ENCODE measurements at places on chromosomes 5 and 9.

- no peak for DNase-seq
These were observed 44.0 kb downstream of the VAV2 start for GRCh38 chr9:133948131-133948530.

GRCh38 chr5:143481697-143482531 is 78.4 kb upstream of the NR3C1 start:
- no peak for DNase-seq

DNA sequence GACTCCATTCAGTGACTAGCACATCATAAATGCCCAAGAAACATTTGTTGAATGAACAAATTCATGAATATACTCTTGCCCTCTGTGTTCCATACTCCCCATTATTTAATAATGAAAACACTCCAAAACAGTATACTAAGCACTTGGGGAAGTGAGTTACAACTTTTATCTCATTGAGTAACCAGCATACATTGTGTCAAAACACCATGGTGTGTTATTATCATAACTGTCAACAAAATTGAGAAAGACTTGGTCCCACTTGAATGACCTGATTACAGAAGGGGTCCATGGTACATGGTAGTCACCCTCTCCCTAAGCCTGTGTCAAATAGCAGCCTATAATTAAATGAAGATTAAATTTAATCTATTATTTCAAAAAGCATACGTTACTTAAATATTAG is 16.2 kb downstream of the ANKH start:
- no peak for DNase-seq

DNA sequence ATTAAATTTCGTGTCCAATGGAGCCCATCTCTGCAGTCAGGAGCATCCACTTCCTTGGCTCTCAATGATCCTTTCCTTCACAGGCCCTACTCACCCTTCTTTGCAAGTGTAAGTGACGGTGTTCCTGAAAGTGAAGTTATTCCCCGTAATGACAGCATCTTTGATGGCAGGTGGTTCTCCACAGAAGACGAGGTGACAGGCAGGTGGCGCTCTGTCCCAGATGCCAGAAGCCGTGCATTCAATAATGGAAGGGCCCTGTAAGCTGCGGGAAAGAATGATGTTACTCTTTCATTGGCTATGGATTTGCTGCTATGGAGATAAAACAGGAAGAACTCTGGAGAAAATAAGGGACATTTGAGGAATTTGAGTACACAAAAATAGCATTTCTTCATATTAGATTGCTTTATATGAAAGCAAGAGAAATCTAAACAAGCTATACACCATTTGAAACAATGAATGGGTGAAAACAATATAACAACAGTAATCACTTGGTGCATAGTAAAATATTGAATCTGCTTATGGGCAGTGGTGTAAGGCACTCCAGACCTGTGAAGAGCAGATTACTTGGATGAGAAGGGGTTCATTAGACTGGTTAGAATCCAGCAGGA is 89.9 kb upstream of the TXNDC8 start:
- peak; percentile 49 for DNase-seq

DNA sequence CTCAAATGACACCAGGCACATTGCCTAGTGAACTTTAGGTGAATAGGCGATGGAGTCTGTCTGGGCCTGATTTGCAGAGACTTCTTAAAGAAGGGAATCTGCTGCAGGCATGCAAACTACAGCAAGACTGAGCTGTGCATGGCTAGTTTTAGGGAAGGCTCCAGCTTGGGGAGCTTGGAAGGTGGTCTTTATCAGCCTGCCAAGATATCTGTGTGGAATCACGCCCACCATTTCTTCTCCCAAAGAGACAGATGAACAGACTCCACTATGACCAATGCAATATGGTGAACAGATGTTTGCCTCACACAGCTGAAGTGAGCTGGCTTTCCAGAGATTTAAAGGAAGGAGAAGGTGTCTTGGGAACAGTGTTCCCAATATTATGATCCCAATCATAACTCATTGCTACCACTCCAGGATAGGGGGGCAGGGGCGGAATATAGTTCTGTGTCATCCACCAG is 129.0 kb upstream of the HMHB1 start:
- no peak for DNase-seq

All from MCF 10A (cell line).